ENCODE measurements at places on chromosomes 5 and 9.
A peak's percentile ranks its signal among the peaks of the same experiment; 100 is the strongest.

- DNase-seq = no peak
Observed at GRCh38 chr5:174624733-174625522, 99.5 kb upstream of the MSX2 start.

DNA sequence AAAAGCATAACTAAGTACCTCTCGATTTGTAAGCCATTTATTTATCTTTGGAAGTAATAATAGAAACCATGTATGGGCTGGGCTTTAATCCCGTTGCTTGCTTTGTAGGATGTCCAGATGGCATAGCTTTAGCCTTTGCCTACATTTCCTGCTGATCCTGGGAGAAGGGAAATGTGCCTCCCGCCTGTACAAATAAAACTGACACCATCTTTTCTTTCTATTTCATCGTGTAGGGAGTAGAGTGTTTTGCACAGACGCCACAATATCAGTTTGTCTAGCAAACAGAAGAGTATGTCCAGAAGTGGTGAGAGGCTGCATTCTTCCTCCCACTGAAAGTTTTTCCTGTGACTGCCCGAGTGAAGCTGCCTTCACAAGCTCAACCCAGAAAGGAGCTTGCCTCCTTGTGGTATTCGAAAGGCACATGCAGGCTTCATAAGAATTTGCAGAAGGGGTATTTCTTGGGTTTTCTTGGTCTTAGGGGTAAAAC, 24.7 kb upstream of the TJP2 start:
- peak; percentile 68 for DNase-seq

GRCh38 chr9:134838651-134839454, 41.8 kb upstream of the FCN2 start:
- DNase-seq = no peak

DNA sequence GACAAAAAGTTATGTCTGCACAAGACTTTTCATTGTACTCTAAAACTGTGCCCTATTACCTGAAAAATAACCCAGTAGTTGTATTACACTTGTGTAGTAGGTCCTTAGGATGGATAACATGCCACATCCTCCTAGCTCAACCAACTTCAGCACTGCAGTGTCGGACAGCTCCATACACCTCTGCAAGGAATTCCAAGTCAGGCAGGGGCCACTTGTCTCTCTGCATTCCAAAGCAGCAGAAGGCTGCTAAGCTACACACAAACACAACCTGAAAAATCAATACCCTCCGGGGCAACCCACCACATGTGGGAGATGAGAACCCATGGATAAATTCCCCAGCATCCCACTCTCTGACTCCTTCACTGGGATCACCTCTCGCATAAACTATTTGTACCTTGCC, 50.2 kb downstream of the MED10 start:
- no peak for DNase-seq

GRCh38 chr5:66540078-66540477, 56.1 kb upstream of the MAST4 start:
- DNase-seq = no peak

- no peak for DNase-seq
Observed at GRCh38 chr5:134005417-134006061, 764 bp upstream of the VDAC1 start.

DNA sequence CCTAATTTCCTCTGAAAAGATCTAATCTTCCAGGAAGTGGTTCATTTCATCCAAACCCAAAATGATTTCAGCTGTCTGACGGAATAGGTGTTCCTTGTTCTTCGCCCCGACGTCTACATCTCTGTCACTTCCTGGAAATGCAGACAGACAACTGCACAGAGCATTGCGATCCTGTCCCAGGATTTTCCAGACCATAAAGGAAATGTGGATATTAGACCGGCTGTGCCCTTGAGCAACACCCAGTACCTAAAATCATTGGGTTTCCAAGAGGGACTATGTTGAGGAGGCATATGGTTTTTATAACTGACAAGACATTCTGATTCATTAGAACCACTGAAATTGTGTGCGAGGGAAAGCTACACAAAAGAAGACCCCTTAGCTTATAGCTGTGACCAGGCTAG, 74.2 kb downstream of the MSX2 start:
- no peak for DNase-seq

DNA sequence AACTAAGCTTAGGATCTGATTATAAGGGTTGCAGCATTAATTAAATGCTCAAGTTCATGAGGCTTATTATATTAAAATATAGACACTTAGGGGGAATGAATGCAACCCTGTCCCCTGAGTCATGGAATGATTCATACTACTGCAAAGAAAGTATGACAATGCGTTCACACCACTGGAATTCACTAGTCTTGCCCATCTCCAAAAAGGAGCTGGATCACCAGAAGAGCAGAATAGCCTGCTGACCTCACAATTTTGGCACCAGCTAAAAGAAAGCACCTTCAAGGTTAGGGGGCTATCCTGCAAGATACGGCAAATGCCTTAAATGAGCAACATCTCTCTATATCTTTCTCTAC, 32.0 kb upstream of the TMED7 start:
- no peak for DNase-seq

DNA sequence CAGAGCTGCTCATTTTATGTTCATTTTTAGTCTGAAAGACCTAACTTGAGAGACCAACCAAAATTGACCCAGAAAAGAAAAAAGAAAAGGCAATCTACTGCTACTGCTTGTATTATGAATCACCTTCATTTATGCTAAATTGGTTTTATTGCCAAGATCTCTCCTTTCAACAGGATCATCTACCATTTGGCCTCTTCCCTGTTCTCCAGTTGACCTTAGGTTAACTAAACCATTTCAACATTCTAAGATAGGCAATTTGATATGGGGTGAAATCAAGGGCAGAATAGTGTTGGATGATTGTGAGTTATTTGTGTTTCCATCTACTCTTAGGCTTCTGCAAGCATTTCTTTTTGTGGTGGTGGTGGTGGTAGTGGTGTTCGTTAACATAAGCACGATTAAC, 48.3 kb upstream of the POU4F3 start:
- no peak for DNase-seq

- DNase-seq = no peak
Observed at GRCh38 chr5:14489643-14490042, 91.9 kb upstream of the OTULINL start.

DNA sequence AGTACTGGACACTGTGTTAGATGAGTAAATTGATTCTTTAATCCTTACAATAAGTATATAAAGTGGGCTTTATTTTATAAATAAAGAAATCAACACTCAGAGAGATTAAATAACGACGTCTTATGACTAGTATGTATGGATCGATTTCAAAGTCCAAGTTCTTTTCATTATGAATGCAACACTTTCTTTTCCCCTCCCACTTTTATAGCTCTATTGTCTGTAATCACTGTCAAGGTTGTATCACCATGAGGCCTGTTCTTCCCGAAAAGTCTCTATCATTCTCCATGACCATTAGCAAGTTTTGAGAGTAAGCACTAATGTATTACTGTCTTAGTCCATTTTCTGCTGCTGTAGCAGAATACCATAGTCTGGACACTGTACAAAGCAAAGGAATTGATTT, 228.4 kb downstream of the TLR4 start:
- no peak for DNase-seq

DNA sequence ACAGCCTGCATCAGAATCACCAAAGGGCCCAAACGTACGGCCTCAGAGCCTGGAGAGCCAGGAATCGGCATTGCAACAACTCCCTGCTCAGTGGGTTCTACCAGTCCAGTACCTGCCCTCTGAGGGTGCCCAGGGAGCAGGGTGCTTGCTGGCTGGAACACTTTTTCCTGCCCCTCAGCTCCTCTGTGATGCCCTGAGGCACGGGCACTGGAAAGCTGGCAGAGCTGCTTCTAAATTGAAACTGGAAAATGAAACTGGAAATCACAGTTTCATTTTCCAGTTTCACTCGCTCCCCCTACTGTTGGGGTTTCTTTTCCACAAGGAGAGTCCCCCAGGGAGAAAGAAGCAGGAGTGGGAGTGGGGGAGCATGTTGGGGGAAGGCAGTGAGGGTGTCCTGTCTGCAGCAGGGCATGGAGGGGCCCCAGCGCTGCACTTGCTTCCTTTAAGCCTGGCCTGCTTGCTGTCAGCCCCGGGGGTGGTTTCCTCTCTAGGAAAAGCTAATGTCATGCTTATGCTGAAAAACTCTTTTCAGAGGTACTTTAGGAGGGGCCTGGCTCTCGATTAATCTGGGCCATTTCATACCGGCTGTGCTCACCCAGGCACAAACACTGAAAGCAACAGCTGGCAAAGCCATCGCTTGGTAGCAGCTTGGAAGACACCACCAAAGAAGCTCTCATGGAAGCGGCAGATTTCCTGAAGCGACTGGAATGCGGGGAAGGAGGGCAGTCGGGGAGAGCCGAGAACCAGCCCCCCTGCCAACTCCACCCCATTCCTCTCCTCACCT, 26.2 kb downstream of the IRF1 start:
- DNase-seq = no peak

DNA sequence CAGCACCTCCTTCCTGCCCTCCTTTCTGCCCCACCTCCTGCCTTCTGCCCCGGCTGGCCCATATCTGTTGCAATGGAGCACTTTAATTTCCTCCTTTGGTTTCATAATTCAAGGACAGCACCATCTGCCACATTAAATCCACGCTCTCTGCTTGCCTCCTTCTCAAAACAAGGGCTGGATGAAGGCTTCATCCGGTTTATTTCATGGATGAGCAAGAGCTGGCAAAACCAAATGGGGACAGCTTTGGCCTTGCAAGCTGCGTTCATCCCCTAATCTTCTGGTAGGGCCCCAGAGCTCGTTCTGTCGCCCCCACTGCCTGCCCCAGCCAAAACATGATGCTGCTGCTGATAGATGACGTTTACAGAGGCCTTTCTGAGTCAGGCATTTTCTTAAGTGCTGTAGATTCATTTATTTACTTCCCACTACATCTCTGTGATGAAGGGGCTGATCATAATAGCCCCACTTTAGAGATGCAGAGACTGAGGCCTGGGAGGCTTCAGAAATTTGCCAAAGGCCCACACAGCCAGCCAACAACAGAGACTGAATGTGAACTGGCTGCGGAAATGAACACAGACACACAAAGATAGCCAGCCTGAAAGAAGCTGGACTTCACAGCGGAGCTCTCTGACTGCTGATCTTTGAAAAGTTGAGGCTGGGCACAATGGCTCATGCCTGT, 115.6 kb upstream of the CPEB4 start:
- peak; percentile 94 for DNase-seq

DNA sequence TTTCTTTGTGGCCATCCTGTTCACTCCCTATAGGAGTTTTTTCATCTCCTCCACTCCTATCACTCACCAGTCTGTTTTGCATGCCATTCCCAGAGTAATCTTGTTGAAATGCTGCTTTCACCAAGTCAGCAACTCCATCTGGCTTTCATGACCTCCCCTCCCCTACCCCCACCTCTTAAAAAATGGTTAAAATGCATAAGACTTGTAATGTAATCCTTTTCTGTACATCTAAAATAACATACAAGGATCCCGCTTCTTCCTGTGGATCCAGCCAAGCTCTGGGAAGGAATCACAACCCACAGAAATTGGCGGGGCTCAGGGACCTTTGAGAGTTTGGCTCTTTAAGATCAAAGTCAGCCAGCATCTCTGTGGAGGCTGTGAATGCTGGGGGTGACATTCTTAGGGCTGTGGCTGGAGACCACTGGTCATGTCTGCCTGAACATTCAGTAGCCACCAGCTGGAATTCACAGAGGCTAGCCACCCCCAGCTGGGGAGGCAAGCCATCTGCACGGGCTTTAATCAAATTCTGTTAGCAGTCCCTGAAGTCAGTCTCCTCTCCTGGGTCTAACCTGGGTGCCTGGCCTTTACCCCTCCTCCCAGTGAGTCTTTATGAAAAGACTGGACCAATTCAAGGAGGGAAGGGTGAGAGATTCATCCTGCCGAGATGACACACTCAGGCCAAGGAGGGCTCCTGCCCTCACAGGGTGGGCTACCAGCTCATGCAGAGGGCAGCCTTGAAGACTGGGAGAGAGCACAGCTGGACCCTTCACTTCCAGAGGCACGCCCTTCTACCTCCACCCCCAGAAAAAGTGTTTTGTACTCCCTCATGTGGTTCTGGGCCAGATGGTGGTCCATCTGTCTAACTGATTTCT, 132.9 kb downstream of the LIFR start:
- DNase-seq = no peak

DNA sequence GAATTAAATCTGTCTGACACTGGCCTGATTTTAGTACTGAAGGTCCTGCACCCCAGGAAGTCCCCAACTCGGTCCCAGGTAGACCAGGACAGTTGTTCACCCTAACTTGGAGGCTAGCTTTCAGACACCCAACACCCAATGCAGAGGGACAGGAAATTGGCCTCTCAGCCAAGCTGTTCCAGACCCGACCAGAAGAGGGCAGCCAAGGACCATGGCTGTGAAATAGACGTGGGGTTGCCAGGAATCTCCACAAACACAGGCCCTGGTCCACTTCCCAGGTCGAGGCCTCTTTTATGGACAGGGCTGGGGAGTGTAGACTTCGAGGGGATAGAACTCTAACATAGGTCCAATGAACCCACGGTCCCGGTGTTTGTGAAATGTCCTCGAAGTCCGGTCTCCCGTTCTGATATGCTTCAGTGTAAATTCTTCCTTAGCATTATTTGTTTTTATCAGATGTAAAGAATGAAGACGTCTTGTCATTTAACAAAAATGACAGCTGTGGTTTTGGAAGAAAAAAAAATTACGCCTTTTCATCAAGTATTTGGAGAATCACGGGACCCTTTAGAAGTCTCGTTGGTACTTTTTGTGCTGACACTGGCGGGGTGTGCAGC, 260.3 kb upstream of the ADAMTS16 start:
- DNase-seq = peak; percentile 94

- no peak for DNase-seq
Observed at GRCh38 chr5:55634209-55634805, 77.8 kb downstream of the SLC38A9 start.

DNA sequence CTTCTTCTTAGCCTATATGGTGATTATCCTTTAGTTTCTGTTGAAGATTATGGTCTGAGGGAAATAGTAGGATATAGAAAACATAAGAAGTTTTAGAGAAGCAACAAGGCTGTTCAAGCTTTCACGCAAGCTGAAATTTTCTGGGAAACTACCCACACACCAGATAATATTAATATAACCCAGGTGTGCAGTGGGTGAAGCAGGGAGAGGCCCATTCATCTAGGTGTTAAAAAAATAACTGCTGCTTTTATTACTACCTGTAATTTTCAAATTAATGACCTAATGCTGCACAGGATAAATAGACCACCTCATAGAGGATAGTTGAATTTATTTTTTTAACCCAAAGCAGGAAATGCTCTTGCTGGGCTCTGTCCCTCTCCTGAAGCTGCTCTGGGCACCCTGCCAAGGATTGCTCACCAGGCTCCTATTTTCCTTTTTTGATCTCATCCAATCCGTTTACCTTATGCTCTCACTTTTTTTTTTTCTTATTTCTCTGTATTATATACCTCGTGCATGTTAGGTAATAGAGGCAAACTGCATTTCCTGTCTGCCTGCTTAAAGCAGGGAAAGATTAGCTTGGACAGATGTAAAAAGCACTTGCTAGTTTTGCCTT, 124.3 kb upstream of the SLC12A2 start:
- peak; percentile 92 for DNase-seq

- DNase-seq = peak; percentile 95
Observed at GRCh38 chr5:94618493-94619328, at the start of the genes KIAA0825 and SLF1. TSS of gene KIAA0825 (minus strand) at chr5:94618604. CDS start at chr5:94537126, 81,478 bp downstream. TSS of gene SLF1 (plus strand) at chr5:94618669. CDS start at chr5:94628811, 10,142 bp downstream.

- no peak for DNase-seq
Observed at GRCh38 chr9:14813336-14814248, 91.1 kb upstream of the CER1 start.

- DNase-seq = no peak
Observed at GRCh38 chr5:172685091-172685490, 44.0 kb downstream of the NEURL1B start.

GRCh38 chr5:121174351-121174750, 677.3 kb upstream of the FTMT start:
- no peak for DNase-seq

GRCh38 chr9:70602321-70603019, 188.0 kb upstream of the KLF9 start:
- DNase-seq = peak; percentile 96

Data from G401 (cell line).